ENCODE measurements at places on chromosomes 5 and 9. TPM values are rescaled to one million over a fixed set of nuclear protein-coding genes. Genes with fewer than 3 reads are reported as not detected.

DNA sequence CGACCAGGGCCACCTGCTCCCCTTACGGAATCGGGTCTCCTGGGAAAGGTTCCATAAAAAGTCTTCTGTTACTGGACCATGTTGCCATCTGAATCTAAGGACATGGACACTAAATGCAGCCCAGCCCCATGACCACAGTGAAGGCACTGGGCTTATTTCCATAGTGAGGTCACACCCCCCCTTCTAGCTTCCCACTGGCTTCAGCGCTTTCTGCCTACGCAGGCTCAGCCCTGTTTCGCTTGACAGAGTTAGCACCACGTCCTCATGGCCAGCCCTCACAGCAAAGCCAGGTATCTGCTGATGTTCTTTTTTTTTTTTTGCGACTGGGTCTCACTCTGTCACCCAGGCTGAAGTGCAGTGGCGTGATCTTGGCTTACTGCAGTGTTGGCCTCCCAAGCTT, 14.1 kb downstream of the UCK1 start:
- DNase-seq: no peak

- DNase-seq: no peak
Measured at GRCh38 chr5:78675956-78676730, 27.6 kb upstream of the LHFPL2 start.

- no peak for DNase-seq
Measured at GRCh38 chr5:124583469-124584350, 162.7 kb downstream of the ZNF608 start.

The GPR150 gene
- total RNA-seq: 0.18 TPM

The NTRK2 gene
- total RNA-seq: 3.0 TPM

The CCDC183 gene
- 0.18 TPM for total RNA-seq

Data from ureter (tissue), 1 donor.